ENCODE measurements at places on chromosomes 2 and 18.

DNA sequence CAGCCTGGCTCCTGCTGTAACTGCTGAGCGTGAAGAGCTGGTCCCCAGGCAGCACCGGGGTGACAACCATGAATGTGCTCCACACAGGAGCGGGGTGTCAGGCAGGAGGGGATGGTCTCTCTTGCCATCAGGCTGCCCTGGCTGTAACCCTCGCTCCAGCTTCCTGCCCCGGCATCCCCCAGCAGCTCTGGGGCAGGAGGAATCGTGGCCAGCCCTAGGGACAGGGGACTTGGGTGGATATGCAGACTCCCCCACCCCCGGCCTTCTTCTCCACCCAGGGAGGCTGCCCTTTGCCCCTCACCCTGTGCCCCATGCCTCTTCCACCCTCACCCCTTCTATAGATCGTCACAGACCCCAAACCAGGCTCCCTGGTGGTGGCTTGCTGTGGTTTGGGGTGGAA, 69.4 kb upstream of the SMAD7 start:
- no peak for DNase-seq

GRCh38 chr2:132038179-132038882, 123.4 kb downstream of the ANKRD30BL start:
- no peak for DNase-seq

GRCh38 chr2:220550995-220551700, 923.7 kb downstream of the SLC4A3 start:
- DNase-seq, result no peak

- peak; percentile 14 for DNase-seq
Observed at GRCh38 chr2:208306291-208306690, 40.2 kb downstream of the PIKFYVE start.

DNA sequence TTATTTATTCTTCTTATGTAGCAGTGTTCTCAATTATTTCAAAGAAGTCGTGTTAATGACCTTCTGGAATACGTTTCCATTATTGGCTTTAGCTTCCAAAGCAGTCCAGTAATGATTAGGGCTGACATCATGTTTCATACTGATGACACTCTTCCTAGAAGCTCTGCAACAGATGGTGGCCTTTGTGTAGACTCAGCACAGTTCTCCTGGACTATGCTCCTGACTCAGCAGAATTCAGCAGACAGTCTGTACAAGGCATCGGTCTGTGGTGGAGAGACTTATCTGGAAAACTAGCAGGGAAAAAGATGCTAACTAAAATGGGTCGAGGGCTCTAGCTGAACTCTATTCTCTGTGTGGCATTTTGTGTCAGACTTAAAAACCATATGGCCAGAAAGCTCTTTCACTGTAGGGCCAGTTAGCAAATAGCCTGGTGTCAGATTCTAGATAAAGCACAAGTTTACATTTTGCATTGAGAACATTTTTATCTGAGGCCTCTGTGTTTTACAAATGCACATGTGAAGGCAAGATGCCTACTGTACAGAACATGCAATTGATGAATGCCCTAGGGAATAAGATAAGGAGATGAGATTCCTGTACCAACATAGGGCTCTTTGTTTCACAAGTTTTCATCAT, 35.1 kb downstream of the GULP1 start:
- no peak for DNase-seq

DNA sequence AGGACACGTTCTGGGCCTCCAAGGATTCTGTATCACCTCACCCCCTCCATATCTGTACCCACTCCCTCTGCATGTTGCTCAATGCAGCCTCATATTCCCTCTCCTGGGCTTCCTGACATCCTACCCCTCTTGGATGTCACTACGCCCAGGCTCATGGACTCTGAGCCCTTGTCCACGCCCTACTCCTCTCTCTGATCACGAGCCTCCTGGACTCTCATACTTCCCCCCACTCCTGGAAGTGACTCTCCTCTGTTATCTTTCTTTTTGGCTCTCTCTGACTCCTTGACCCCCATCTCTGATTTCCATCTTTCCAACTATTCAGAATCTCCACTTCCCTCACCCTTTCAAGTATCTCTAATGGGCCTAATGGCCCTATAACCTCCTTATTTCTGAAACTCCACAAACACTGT, 2.1 kb downstream of the TMEM198 start:
- DNase-seq, result no peak

- DNase-seq, result peak; percentile 43
Observed at GRCh38 chr2:149490296-149490695, 97.3 kb downstream of the MMADHC start.

- DNase-seq, result no peak
Observed at GRCh38 chr2:230305416-230306275, 21.3 kb upstream of the SP140L start.

- no peak for DNase-seq
Observed at GRCh38 chr2:165634855-165635254, 159.2 kb downstream of the GALNT3 start.

All from AG09309 (cell line).